PC-9 (cell line): ENCODE measurements at places on chromosomes 7 and 10. TPM values are rescaled to one million over a fixed set of nuclear protein-coding genes. Genes with fewer than 3 reads are reported as not detected.

The EGR2 gene
- total RNA-seq, result 0.24 and 0.53 TPM in 2 replicates

- H3K36me3 ChIP-seq, result no peaks in the 10 kb centered on the region
- H3K4me1 ChIP-seq, result peaks cover 14% of the 10 kb centered on the region
- no peaks in the 10 kb centered on the region for H3K27me3 ChIP-seq
- DNase-seq, result no peak
- H3K27ac ChIP-seq, result no peak overlapping the region
These were observed 322.8 kb upstream of the PHYHIPL start for GRCh38 chr10:58853668-58854067.

DNA sequence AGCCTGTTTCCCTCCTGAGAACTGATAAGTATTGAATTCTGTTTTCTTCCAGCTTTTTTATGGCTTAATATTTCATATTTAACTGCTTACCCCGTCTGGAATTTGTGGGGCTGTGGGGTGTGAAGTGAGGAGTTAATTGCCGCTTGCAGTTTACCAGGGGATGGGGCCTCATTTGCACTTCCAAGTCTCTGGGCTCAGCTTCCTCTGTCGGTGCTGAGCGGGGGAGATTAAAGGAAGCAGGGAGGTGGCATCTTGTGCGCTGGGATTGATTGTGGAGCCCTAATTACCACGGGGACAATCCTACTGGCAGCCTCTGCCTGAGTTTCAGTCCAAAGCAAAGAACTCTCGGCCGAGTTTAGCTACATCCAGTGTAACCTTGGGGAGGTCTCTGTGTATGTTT is 33.4 kb downstream of the ELFN1 start:
- no peaks in the 10 kb centered on the region for H3K4me1 ChIP-seq
- peaks cover 84% of the 10 kb centered on the region for H3K27me3 ChIP-seq
- DNase-seq, result no peak
- H3K36me3 ChIP-seq, result no peaks in the 10 kb centered on the region
- H3K4me3 ChIP-seq, result no peak overlapping the region
- no peak overlapping the region for H3K27ac ChIP-seq

GRCh38 chr7:67306331-67306730 is 309.7 kb downstream of the TYW1 start:
- no peak for DNase-seq
- no peak overlapping the region for H3K27ac ChIP-seq
- H3K27me3 ChIP-seq, result no peaks in the 10 kb centered on the region
- no peak overlapping the region for H3K4me3 ChIP-seq

DNA sequence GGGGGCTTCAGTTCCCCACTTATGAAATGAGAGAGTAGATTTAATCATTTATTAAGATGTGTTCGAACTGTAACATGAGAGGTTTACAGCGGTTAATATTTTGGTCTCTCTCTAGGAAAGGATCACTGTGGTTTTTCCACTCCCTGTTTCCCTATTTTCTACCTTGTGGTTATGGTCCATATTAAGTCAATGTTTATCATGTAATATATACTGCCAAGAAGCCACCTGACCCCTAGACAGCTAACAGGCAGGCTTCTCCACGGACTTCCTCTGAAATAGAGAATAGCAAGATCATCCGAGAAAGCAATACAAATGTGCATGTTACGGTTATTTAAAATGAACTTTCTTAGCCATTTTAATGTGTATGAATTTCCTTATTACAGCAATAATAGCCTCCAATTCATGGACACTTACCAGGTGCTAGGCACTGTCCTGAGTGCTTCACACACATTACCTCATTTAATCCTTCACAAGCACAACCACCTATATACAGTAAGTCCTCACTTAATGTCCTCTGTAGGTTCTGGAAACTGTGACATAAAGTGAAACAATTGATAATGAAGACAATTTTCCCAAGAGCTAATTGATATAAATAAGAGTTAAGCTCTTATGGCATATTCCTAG is 835 bp upstream of the COL28A1 start:
- H3K27me3 ChIP-seq, result no peaks in the 10 kb centered on the region
- no peaks in the 10 kb centered on the region for H3K36me3 ChIP-seq
- H3K27ac ChIP-seq, result no peak overlapping the region
- DNase-seq, result no peak
- peaks cover under 1% of the 10 kb centered on the region; the same call in 1 of the 2 replicates for H3K4me1 ChIP-seq

DNA sequence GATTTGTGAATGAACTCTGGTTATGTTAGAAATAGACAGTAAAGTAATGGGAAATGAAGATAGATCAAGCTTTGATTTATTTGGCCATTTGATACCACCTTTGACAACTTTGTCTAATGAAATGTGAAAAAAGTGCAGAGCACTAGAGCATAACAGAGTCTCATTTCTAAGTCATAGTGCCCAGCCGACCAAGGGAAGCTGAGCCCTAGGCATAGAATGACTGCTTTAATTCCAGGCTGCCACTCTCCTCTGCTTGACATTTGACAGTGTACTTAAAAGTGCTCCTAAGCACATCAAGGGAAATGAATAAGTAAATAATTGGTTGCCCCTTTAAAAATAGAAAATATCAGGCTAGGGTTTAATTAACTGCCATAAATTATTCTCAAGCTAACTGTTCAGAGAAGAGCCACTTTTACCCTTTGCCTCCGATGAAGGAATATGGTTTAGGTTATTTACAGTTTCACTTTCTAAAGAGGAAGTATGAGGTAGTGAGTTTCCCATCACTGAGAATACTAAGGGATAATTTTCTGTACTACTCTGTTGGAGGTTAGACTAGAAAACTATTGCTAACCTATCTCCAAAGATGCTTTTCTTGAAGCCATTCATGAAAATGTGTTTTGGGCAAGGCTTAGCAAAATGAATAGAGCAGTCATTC is 591.6 kb downstream of the REEP3 start:
- H3K4me1 ChIP-seq, result 0 out of 2 replicates have a peak, but pooled peaks cover 8% of the 10 kb centered on the region
- H3K36me3 ChIP-seq, result no peaks in the 10 kb centered on the region
- no peak for DNase-seq
- H3K27me3 ChIP-seq, result no peaks in the 10 kb centered on the region

- H3K27ac ChIP-seq, result no peak overlapping the region
- H3K36me3 ChIP-seq, result no peaks in the 10 kb centered on the region
- H3K4me3 ChIP-seq, result no peak overlapping the region
These were observed 50.1 kb upstream of the TMEM72 start for GRCh38 chr10:44860811-44861736.
